ENCODE measurements at places on chromosomes 11 and 22.

- DNase-seq, result no peak
Observed at GRCh38 chr11:35321532-35322317, 97.6 kb downstream of the SLC1A2 start.

- no peak for DNase-seq
Observed at GRCh38 chr11:73379189-73379880, 3.1 kb downstream of the RELT start.

GRCh38 chr11:10476927-10477689 lies 22.0 kb downstream of the AMPD3 start:
- DNase-seq, result no peak

DNA sequence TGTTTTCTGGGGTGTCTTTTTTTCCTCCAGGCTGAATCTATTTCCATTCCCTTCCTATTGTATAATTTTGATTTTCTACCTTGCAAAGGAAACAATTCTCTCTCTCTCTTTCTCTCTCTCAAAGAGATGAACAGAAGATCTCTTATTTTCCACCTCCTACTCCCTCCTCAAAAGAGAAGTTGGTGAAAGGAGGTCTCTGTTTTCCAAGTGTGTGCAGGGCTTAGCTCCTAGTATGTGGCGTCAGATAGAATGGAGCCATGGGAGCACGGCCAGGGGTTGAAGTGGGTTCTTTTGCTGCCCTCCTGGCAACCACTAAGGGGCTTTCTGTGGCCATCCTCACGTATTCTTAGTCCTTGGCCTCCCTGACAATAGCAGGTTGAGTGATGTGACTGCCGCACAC lies 480 bp downstream of the TRIM34 start:
- no peak for DNase-seq

- DNase-seq, result no peak
Observed at GRCh38 chr22:38444783-38445182, 10.2 kb downstream of the KCNJ4 start.

DNA sequence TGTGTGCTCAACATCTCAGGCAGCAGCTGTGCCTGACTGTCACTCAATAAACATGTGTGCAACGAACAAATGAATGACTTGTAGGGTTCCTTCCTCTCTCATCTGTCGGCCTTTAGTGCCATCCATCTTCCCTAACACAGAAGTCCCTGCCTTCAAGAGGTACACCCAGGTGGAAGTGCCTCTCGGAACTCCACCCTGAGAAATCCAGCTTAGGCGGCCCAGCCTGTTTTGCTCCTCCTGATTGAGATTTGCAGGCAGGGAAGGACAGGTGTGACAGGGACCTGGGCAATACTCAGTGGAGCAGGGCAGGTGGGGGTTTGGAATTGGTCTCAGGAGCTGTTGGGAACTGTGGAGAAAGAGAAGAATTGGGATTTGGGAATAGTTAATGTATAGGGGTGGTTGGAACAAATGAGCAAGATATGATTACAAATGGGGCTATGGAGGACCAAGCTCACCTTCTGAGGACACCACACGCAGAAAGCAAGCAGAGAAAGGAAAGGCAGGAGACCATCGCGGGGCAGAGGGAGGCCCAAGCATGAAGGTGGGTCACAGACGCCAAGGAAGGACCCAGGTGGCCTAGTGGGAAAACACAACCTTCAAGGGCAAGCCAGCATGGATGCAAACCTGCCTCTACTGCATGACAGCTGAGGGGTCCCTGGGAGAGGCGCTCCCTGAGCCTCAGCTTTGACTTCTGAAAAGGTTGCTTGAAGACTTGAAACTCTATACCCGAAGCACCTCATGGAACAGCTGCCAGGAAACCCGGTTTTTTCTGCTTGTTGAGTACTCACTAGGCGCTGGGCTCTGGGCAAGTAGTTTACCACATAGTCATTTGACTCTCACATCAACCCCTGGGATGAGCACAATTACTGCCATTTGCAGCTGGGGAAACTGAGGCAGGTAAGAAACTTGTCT lies 40.9 kb upstream of the ANO1 start:
- DNase-seq, result no peak

DNA sequence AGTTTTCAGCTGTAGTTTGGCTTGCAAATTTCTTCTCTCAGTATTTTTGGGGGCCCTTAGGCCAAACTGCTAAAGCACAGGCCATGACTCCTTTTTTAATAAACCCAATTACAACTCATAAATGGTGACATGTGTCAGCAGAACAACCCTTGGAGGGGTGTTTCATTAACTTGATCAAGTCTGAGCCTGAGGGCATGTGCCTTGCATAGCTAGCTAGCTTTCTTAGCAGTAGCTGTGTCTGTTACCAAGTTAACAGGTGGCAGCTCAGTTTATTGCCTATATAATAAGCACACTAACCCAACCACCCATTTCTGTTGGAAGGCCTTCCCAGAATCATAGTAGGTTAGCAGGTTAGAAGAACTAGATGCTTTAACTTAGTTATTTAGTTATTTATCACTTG lies 950.3 kb upstream of the CCDC90B start:
- DNase-seq, result no peak

- no peak for DNase-seq
Observed at GRCh38 chr11:96579656-96580055, 189.8 kb downstream of the JRKL start.

DNA sequence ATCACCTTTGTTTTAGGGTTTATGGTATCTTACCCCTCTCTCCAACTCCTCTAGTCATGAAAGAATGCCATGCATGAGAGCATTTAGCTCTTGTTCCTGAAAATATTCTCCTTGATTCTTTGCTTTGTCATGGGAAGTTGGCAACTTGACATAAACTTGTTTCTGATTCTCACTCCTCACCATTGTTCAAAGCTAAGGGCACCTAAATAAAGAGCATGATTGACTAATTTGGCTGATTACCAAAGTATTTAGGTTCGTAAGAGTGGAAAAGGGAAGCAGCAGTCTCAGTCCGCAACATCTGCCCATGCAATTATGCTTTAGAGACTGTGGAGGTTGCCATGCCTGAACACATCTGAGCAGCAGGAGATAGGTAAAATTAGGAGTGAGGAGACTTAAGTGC lies 26.4 kb downstream of the OR52K1 start:
- DNase-seq, result no peak

DNA sequence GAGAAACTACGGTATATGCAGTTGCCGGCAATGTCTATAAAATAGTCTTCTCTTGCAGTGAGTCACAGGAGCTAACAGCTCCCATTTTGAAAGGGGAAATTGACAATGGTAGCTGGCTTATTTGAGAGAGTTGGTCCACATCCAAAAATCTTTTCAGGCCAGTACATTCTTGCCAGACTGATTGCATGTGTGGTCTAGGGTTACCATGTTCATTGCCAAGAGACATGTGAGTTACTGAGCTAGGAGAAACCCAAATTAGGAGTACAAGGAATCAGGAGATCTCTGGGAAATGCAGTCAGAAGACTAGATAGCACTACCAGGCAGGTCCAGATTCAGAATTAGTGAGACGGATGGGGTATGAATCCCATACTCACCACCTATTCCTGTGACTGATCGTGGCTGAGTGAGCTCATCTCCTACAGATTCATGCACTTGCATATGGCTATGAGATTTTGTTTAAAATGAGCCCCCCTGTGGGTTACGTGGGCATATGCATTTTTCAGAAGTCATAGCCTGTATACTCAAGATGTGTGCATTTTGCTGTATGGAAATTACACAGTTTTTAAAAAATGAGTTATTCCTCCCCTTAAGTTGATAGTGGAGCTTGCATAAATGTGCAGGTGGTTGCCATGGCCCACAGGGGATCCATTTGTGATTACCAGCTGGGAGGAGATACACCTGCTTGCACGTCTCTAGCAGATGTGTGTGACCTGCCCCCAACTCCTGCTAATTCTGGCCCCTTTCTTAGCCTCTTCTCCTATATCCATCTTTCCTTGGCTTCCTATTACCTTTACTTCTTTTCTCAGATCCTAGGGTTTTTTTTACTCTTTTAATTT lies 102.7 kb downstream of the COMMD9 start:
- no peak for DNase-seq

DNA sequence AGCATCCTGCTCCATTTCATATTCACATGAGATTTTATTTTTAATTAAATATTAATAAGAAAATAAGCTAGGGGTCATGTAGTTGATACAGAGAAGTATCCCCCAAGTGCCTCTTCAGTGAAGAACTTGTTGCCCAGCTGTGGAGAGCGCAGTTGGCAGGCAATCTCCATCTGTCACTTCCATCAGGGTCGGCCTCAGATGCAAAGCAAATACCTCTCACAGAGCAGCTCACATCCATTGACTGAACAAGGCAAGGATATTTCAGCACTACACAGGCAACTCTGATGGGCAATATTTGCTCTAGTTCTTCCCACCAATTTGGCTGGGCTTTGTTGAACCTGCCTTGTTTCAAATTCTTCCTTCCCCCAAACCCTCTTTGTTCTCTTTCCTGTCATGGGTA lies 129.4 kb downstream of the NOX4 start:
- DNase-seq, result no peak

DNA sequence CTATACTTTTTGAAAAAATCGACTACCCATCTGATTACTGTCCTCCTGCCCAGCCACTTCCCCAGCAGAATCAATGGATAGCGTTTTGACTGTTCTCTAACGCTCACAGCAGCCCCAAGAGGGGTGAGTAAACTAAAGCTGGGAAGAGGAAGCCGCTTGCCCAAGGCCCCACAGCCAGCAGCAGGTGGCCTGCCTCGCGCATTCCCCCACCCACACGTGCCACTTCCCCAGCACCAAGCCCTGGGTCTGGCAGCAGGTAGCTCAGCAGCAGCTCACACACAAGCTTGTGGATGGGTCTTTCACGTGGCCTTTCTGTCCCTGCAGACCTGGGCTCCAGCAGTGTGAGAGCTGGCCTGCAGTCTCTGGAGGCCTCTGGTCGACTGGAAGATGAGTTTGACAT lies 34.3 kb downstream of the TOM1 start:
- peak; percentile 36 for DNase-seq

- DNase-seq, result no peak
Observed at GRCh38 chr11:3182462-3182852, 17.3 kb upstream of the OSBPL5 start.

- DNase-seq, result no peak
Observed at GRCh38 chr11:12102588-12103410, 7.6 kb upstream of the MICAL2 start.

DNA sequence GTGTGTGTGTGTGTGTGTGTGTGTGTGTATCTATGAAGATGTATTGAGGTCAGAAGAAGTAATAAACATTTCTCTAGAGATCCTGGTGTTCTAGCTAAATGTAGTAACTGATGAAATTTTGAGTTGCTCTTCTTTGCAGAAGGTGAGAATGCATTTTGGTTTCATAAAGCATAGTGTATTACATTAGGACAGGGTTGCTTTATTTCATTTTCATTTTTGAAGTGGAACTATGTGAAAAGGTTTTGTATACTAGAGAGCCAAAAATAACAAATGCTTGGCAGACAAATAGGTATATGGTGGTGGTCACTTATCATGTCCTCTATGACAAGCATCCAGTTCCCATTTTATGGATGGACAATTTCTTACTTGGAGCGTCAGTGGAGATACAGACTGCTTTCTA lies 99.0 kb downstream of the CASP12 start:
- DNase-seq, result no peak

GRCh38 chr11:71456294-71456693 lies 3.3 kb downstream of the NADSYN1 start:
- no peak for DNase-seq

GRCh38 chr11:111934306-111934705 lies 2.8 kb upstream of the DIXDC1 start:
- DNase-seq, result no peak

DNA sequence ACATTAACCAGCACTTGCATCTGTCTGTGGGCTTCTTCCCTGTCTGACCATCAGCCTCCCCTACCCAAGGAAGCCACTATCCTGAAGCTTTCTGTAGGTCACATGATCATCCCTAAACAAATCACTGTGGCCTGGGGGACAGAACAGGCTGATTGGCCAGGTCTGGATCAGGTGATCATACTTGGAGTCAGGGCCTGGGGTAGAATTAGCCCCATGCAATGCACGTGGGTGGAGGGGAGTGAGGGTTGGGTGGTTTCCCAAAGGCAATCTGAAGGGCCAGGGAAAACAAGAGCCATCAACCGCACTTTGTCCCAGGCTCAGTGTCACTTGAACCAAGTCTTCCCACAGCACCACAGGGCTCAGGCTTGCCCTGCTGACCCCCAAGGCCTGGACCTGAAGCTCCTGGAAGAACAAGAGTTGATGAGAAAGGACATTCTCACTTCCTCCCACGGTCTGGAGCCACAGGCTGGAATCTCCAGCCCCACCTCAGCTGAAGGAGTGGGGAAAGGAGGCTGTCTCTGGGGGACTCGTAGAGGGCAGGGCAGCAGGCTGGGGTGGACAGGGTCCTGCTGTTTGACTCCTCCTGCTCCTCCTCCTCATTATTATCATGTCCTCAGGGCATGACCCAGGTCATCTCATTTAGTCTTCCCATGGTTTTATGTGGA lies 31.5 kb upstream of the TSPAN18 start:
- no peak for DNase-seq

DNA sequence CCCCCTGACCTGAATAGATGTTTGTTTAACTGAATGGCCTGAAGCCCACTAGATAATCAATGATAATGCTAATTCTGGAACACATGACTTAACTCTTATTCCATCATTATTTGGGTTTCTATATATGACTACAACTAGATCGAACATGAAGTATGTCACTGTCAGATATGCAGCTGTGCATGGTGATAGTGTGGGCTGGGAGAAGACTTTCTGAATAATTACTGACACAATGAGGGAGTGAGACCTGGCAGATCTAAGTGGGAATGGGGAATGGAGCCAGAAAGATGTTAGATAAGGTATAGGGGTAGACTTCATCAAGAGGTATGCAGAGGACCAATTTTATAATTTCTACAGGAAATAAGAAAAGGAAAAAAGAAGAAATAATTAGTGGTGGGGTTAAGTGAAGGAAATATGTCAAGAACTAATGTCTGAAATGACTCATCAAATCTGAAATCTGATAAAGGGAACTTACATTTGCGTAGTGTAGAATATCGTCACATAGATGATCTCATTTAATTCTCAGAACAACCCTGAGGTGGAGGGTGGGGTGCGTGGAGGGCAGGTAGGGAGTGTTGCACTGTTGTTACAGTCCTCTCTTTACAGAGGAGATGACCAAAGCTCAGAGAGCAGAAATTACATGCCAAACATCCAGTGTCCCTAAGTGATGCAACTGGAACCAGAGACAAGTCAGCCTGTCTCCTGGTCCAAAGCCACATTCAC lies 68.2 kb upstream of the EED start:
- DNase-seq, result peak; percentile 60

DNA sequence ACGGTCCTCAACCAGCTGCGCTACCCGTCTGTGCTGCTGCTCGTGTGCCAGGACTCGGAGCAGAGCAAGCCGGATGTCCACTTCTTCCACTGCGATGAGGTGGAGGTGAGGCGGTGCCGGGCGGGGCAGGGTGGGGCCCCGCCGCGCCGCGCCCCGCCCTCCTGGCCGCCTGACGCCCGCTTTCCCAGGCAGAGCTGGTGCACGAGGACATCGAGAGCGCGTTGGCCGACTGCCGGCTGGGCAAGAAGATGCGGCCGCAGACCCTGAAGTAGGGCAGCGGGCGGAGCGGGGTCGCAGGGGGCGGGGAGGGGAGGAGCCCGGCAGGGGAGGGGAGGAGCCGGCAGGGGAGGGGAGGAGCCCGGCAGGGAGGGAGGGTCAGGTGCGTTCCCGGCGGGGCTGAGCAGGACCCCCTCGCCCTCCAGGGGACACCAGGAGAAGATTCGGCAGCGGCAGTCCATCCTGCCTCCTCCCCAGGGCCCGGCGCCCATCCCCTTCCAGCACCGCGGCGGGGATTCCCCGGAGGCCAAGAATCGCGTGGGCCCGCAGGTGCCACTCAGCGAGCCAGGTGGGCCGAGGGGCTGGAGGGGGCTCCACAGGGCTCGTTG lies 14.7 kb downstream of the EPS8L2 start:
- DNase-seq, result peak; percentile 49
